GM12878 (cell line): ENCODE measurements at places on chromosomes 5 and 9.

- no peak for DNase-seq
Observed at GRCh38 chr5:127429928-127430327, 87.5 kb upstream of the PRRC1 start.

DNA sequence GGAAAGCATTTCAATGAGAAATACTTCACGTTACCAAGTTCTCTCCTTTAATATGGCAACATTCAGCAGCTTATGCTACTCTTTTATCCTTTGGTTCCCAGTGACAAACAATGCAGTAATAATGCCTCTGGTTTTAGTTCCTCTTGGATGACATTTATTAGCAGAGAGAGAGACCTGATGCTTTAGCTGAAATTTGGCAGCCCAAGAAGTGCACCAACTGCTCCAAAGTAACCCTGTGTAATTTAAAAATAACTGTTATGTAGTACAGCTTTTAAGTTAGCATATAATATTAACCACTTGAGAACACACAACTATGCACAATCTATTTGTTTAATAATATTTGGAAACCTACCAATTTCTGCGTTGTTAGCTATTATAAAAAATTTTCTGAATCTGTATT is 21.8 kb downstream of the PANK3 start:
- no peak for DNase-seq

GRCh38 chr5:37830348-37830747 is 9.5 kb downstream of the GDNF start:
- no peak for DNase-seq

DNA sequence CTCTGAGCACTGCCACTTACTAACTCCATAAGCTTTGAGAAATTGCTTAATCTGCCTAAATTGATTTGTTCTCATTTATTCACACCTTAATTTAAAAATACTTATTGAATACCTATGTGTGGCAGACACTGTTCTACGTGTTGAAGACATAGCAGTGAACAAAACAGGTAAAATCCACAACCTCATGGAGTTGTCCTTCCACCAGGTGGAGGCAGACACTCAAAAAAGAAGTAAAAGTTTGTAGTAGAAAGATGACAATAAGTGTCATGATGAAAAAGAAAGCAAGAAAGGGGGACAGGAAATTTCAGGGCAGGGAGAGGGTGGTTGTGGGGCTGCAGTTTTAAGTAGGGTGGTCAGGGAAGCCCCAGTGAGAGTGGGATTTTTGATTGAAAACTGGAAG is 94.9 kb downstream of the SREK1 start:
- DNase-seq, result no peak
